Activated CD4-positive, alpha-beta T cell treated with anti-CD3 and anti-CD28 coated beads for 4 hours (primary cell): ENCODE measurements at places on chromosomes 7 and 10.

DNA sequence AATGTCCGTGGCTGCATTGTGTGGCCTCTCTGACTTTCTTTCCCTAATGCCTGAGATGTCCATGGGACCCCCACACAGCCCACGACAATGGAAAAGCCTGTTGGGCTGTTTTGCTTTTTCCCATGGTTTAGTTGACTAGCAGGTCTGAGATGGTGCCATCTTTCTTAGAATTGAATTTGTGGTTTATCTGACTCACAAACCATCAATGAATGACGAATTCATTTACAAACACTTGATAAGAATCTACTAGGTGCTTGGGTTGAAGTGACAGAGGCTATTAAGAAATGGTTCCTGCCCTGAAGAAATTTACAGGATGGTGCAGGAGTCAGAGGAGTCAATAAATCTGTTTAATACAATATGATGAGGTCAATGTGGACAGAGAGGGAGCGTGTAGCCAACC, 75.4 kb downstream of the OTUD1 start:
- DNase-seq: no peak

DNA sequence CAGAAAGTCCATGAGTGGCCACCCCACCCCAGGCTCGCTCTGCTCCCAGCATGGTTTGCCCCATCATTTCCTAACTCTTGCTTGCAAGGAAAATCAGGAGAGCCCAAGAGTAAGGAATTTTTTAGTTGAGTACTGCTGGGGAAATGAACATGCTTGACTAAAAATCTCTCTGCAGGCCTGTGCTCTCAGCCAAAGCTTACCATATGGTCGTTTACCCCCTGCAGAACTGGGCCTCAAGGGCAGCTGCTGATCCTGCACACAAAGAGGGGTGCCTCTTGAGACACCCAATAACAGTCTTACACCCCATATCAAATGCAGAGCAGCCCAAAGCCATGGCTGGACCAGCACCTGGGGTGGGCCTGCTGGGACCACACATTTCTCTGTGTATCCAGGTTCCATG, 183.2 kb downstream of the CXCL12 start:
- no peak for DNase-seq

- no peak for DNase-seq
These were observed 79.9 kb upstream of the GNA12 start for GRCh38 chr7:2923886-2924574.

DNA sequence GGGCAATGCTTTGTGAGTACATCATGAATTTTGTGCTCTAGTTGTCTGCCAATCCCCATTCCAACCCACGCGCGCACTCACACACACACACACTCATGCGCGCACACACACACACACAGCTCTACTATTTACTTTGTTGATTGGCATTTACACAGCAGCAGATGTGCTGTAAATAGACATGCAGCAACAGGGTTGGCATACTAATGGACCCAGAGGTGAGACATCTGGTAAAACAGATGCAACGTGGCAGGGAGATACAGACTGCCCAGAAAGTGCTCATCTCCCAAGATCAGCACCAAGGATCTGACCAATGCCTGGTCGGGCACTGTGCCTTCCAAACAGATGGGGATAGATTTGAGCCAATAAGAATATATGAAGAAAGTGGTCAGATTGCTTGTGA, 873.0 kb downstream of the SORCS3 start:
- no peak for DNase-seq

DNA sequence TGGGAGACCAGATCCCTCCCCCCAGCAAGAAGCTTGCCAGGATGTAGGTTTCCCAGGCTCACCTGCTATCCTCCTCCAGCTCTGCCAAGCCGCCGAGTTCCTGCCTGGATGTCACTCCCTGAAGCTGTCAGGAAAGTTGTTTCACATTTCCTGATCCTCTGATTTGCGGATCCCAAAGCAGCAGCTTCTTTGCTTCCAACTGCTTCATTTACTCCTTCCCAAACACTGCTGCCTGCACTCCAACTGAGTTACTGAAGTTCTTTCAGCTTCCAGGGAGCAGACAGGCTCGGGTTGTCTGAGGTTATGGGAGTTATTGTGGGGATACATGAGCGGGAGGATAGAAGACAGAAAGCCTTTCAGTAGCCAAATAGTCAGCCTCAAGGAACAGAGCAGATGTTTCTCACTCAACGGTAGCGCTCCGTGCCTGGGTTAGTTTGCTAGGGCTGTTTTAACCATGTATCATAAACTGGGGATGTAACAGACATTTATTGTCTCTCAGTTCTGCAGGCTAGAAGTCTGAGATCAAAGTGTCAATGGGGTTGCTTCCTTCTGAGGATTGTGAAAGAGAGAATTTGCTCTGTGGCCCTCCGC, 516.0 kb downstream of the REEP3 start:
- DNase-seq: no peak

- no peak for DNase-seq
These were observed 95.8 kb downstream of the NRP1 start for GRCh38 chr10:33238643-33239042.

DNA sequence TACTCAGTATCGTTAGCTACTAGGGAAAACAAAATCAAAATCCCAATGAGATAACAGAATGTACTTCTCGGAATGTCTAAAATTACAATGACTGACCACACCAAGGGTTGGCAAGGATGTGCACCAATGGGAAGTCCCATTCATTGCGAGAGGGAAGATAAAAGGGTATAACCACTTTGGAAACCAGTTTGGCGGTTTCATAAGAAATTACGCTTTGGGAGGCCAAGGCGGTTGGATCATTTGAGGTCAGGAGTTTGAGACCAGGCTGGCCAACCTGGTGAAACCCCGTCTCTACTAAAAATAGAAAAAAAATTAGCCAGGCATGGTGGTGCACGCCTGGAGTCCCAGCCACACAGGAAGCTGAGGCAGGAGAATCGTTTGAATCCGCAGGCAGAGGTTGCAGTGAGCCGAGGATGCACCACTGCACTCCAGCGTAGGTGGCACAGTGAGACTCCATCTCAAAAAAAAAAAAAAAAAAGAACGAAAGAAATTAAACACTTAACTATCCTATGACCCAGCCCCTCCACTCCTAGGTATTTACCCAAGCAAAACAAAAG, 7.6 kb downstream of the HACD1 start:
- no peak for DNase-seq

- no peak for DNase-seq
These were observed 126.3 kb downstream of the TAX1BP1 start for GRCh38 chr7:27866256-27866655.

GRCh38 chr10:108523016-108523800, 1358.7 kb upstream of the SORCS1 start:
- no peak for DNase-seq
